Suppressor macrophage (primary cell): ENCODE measurements at places on chromosomes 3 and 15.

GRCh38 chr15:101107625-101108460 lies 144.0 kb downstream of the CHSY1 start:
- no peak for DNase-seq

DNA sequence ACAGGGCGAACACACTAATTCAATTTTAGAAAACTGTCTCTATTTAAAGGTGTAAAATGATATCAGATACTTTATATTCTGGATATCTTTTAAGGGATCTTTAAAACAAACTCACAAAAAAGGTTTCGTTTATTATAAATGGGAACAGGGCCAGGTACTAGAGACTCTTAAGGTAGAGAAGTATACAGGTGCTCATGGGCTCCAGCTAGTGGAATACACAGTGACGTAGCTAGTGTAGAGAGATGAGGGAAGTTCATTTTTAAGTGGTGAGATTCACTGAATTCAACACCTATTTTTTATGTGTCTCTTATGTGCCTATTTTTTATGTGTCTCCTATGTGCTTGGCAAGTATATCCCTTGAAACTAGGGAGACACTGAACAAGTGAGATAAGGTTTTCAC lies 132.7 kb upstream of the FAM3D start:
- DNase-seq: no peak

- no peak for DNase-seq
These were observed 259.5 kb downstream of the THRB start for GRCh38 chr3:24235121-24235520.

GRCh38 chr3:141411251-141411771 lies 43.0 kb downstream of the ZBTB38 start:
- peak; percentile 73 for DNase-seq

GRCh38 chr3:145727476-145727875 lies 433.5 kb downstream of the PLOD2 start:
- no peak for DNase-seq

DNA sequence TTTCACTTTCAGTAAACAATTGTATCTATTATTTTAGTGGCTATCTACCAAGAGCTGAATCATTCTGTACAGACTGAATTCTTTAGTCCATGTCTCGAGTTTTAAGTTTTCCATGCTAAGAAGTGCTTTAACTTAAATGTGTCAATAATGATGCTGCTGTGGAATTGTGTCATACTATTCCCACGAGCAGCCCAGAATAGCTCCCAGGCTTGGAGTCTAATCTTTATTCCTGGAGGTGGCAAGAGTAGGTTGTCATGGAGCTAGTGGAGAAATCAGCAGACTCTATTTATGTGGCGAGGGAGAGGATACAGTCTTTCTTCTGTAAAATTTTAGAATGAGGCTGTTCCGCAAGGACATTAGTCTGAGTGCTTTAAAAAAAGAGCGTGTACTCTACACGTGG lies 207.2 kb downstream of the ROBO2 start:
- no peak for DNase-seq

GRCh38 chr3:61029194-61029593 lies 222.1 kb downstream of the FHIT start:
- no peak for DNase-seq

- DNase-seq: peak; percentile 48
These were observed 32.0 kb downstream of the MUC20 start for GRCh38 chr3:195752546-195753331.

GRCh38 chr3:197567904-197568681 lies 12.3 kb upstream of the BDH1 start:
- no peak for DNase-seq

DNA sequence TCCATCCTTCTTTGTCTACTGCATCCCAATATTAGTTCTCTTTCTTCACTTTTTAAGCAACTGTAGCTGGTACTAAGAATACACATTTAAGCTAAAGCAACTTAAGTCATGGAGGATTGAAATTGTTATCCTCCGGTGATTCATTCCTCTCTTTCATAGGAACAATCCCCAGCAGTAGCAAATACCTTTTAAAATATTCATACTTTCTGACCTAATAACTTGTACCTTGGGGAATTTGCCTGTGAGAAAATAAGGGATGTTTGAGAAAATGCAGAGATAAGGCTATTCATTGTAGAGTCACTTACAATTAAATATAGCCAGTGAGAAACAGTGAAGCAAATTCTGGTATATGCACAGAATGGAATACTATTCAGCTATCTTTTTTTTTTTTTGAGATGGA lies 66.0 kb downstream of the VPS13C start:
- DNase-seq: no peak

- DNase-seq: no peak
These were observed 75.6 kb upstream of the GOLGA8B start for GRCh38 chr15:34659056-34659455.

- no peak for DNase-seq
These were observed 15.4 kb downstream of the VILL start for GRCh38 chr3:38006031-38006430.

DNA sequence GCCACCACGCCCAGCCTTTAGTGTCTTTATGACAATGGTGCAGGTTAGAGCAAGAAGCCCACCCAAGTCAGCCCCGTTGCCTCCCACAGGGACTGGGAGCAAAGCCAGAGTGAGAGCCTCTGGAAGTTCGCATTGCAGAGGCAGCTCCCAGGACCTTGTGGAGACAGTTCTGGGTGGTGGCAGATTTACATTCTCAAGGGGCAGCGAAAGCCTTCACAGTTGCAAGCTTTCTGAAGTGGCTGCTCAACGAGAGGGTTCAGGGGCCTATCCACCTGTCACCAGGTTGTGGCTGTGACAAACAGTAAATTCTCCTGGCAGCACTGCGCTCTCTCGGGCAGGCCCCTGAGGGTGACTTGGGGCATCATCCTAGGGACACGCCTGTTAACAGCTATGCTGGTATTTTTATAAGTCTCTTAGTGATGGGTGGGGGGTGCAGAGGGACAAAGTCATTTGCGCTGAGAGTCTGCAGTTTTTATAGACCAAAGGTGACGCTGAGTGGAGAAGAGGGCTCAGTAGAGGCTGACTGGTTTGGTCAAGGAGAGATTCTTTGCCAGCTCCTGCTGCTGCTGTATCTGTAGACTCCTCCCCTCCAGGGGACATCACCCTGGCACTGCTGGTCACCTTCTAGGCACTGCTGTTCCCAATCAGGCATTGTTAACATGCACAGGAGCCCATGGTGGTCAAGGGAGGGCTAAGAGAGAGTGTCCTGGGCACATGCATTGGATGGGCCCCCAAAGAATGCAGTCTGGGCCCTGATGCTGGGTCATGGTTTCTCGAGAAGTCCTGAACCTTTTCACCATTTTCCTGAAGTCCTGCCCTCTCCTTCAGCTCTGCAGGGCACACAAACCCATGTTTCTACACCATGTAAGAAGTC lies 57.5 kb upstream of the KLF13 start:
- DNase-seq: no peak

DNA sequence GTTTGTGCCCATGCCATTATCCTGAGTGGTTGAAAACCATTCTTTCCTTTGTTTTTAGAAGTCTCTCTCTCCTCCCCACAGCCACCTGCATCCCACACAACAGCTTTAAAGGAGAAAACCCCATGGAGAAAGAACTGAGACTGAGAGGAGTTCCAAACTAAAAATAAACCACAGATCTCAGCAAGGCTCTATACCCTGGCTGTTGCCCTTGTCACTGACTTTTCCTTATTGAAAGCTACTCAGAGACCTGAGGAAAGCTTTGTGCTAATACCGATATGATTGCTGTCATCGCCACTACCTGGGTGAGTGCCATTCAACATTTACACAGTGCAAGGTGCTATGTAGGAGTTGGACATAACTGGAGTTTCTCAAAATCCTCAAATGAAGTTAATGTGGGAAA lies 55.5 kb upstream of the RASGRP1 start:
- no peak for DNase-seq

DNA sequence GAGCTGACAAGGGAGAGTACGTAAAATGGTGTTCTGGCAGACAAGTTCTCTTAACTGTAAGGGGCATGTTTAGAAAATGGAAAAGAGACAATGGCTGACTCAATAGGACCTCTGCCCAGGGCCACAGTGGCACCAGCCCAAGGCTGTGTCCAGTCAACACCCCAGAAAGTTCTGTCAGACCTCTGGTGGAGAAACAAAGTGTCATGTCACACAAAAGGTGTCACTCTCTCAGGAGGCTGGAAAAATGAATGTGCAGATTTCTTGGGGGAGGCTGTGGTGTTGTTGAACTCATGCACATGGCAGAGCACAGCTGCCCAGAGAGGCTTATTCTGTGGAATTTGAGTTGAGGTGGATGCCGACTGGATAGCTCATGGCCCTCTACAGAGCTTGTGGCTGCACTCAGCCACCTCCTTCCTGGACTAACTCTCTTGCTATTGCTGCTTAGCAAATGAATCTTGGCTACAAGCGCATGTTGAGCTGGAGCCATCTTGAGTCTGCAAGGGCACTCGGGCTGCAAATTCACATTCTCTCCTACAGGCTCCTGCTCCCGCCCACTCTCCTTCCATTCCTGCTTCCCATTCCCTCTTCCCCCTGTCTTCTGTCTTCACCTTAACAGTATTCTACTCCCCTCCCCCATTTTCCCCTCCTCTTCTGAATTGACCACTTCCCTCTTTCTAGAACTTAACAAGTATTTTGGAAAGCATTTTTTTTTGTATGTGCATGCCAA lies 55.8 kb upstream of the SLC7A14 start:
- no peak for DNase-seq

GRCh38 chr15:67820992-67821783 lies 4.1 kb upstream of the SKOR1 start:
- DNase-seq: peak; percentile 47

DNA sequence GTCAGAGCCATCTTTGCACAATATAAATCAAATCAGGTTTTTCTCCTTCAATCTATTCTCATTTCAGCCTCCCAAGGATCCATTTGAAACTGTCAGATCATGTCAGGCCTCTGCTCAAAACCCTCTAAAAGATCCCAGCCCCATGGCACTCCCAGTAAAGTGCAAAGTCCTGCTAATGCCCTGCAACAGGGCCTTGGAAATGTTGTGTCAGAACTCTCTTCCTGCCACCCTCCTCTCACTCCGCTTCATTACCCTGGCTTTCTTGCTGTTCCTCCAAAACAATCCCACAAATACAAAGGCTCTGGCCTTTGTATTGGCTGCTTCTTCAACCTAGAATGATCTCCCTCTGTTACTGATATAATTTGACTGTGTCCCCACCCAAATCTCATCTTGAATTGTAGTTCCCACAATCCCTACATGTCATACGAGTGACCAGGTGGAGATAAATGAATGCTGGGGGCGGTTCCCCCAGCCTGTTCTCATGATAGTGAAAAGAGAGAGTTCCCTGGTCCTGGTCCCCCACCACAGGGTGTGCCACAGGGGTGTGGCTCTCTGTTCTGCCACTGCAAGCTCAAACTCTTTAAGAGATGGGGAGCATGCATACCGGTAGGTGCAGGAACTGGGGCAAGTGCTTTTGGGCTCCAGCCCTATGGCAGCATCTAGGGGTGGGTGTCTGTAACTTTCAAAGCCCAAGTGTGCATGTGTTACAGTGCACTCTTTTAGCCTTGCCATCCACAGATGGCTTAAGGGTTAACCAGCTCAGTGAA lies 22.9 kb upstream of the TRA2B start:
- peak; percentile 49 for DNase-seq

DNA sequence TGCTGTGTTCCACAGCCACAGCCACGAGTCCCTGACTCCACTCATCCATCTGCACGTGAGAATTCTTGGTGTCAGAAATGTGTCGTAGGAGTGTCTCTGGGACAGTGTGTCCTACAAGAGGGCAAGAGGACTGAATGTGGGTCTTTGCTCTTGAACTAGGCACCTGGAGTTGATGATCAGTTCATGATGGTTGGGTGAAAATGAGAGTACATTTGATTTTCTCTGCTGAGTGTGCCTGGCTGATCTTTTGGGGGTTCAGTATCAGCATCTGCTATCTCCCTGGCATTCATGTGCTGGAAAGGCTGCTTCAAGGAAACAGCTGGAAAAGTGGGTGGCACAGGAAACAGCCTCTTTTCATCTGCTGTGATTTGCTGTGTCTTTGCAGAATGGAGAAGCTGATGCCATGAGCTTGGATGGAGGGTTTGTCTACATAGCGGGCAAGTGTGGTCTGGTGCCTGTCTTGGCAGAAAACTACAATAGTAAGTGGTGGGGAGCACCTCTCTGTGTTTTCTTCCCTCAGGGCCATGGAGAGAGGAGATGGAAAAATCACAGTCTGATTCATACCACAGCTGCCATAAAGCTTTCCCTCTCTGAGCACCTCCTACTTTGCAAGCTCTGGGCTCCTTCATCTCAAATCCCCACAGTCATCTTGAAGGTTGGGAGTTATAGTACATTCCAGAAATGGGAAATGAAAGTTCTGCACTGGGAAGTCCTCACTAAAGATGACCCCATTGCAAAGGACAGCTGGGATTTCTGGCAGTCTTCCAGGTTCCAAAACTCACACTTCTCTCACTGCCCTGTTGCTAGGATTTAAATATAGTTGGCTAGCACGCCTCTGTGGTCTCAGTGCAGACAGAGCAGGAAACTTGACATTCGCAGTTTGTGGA lies 17.8 kb downstream of the TF start:
- peak; percentile 77 for DNase-seq

GRCh38 chr3:52146189-52146588 lies 8.0 kb downstream of the POC1A start:
- no peak for DNase-seq

- DNase-seq: no peak
These were observed 365.1 kb upstream of the PLSCR5 start for GRCh38 chr3:146970236-146970635.

DNA sequence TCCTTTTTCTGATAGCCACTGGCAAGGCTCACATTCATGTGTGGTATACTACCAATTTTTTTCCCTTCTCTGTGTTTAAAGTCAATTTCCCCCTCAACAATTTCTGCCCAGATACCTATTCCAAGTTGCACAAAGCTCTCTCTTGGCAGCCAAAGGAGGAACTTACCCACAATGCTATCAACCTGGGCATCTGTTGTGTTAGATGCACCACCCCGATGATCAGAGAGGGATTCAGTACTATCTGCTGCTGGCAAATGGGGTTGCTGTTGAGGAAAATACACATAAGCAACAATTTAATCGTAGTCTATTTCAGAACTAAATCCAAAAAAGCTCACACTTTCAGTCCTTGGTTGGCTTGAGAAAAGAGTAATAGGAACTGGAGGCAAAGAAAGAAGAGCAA lies 46.1 kb downstream of the AAGAB start:
- no peak for DNase-seq

DNA sequence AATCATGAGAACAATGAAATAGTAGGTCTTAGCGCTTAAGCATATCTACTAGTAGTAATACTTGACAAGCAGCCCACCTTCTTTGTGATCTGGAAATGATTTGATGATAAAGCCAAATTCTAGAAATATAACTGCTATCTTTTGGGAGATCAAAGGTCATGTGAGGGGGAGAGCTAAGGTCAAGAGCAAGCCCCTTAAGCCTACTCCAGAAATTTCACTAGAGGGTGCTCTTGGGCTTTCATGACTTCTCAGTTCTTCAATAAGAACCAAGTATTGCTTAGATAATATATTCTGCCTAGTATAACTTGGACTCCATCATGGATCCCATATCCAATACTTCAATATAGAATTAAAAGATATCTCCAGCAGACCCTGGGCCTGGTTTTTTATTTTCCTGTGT lies 319.6 kb downstream of the ZBTB20 start:
- peak; percentile 61 for DNase-seq

- no peak for DNase-seq
These were observed 77.2 kb downstream of the IL1RAP start for GRCh38 chr3:190591080-190591479.
